ENCODE measurements at places on chromosomes 2 and 18.

- no peak for DNase-seq
Measured at GRCh38 chr2:38146907-38147307, 71.0 kb upstream of the CYP1B1 start.

GRCh38 chr2:19874726-19875125, 27.1 kb downstream of the TTC32 start:
- no peak for DNase-seq

GRCh38 chr2:524442-524841, 152.8 kb downstream of the TMEM18 start:
- no peak for DNase-seq

DNA sequence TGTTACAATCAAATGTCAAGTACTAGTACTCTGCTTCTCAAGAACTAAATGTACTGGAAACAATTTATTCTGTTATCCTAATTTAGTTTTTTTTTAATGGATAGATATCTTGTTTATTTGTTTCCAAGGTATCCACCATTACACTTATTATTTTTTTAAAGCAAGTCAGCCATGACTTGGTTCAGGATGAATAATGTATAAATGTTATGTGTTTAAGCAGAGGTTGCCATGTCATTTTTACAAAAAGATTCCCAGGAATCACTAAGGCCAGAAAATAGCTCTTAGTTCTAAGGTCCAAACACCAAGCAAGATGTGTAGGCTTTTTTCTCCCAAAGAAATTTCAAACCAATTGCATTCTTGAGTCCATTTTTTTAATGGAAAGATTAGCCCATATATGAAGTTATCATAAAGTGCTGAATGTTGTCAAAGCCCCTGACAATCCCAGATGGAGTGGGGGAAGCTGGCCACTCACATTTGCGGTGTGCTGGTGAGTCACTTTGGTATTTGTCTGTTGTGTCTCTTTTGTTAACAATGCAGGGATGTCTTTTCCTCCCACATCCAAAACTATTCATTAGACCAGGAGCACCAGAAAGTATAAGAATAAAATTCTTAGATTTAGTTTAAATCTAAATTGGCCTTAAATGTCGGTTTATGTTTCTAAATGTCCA, 158.9 kb downstream of the COL6A3 start:
- no peak for DNase-seq

GRCh38 chr18:4831127-4831526, 365.9 kb downstream of the AKAIN1 start:
- no peak for DNase-seq

DNA sequence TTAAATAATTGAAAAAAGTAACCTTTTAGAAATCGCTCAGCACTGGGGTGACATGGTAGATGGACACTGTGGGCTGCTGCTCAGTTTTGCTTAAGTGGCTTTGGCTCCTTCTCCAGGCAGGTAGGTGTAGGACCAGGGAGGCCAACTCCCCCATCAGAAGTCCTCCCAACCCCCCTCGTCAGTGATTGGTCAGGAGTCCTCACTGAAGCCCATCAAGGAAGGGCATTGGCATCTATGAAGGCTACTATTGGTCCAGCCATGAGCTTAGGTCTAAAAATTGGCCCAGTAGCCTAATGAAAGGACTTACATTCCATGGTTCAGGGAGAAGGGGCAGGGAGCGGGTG, 34.7 kb downstream of the ST3GAL5 start:
- no peak for DNase-seq

DNA sequence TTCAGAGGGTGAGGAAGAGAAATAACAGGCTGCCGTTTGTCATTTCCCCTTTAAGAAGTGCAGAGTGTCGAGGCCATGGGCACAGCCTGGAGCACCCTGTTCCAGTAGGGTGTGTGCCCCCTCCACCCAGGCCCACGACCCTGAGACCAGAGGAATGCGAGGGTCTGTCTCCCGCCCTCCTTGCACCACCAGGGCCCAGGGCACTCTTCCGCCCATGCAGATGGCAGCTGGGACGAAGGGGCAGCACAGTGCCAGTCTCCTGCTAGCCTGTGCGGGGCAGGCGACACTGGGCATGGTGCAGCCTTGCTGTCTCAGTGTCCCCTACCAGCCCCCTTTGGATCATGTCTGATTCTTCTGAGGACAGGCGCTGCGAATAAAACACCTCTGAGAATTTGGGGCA, 15.8 kb upstream of the PDIA6 start:
- no peak for DNase-seq

GRCh38 chr2:147792966-147793617, 51.7 kb upstream of the ACVR2A start:
- DNase-seq, result no peak

DNA sequence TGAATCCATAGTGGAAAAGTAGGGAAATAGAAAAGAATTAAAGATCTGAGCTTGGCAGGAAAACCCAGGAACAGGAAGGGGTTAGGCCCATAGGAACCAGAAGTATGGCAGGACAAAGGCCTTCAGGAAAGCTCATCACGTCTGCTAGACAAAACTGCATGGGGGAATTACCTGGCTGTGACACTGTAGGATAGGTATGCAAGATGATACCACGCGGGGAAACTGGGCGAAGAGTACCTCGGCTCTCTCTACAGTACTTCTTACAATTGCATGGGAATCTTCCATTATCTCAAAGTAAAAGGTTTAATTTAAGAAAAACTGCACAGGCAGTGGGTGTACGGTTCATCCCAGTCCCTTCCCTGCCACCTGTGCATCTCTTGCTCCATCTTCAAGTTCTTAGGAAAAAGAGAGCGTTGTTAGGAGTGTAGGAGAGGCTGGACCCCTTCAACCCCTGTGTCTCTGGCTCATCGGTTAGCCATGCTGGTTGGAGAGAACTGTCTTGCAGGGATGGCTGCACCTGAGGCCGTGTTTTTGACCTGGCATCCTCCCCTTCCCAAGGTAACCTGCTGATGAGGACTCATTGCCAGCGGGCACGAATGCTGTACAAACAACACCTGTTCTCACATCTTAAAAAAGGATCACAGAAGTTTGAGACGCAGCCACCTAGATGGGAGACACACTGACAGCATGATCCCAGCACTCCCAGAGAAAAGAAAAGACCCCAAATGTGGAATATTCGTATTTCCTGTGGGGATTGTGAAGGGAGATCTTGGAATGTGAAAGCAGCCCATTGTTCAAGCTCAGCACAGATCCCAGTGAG, 120.5 kb upstream of the COPS8 start:
- no peak for DNase-seq

GRCh38 chr2:206962966-206963365, 23.6 kb downstream of the CPO start:
- DNase-seq, result peak; percentile 4

DNA sequence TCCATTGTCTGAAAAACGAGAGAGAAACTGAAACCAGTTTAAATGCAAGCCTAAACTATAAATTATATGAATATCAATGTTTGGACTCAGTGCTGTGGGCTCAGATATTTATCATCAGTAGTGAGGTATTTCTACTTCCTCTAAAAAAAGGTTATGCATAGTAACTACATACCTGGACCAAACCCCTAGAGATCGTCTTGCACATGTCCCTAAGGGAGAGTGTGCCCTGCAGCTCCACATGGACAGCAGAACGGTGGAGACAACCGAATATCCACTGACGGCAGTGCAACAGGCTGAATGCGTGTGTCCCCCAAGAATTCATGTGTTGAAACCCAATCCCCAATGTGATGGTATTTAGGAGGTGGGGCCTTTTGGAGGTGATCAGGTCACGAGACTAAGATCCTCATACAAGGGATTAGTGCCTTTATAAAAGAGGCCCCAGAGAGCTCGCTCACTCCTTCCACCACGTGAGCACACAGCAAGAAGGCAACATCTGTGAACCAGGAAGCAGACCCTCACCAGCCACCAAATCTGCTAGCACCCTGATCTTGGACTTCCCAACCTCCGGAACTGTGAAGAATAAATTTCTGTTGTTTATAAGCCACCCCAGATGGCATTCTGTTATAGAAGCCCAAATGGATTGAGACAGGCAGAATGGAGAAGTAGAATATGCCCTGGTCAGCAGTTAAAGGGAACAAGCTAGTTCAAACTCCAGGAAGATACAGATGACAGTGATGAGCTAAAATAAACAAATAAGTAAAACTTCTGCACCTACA, 208.4 kb downstream of the ANAPC1 start:
- DNase-seq, result no peak

GRCh38 chr18:34773961-34774766, 64.1 kb downstream of the DTNA start:
- peak; percentile 74 for DNase-seq

- DNase-seq, result no peak
Measured at GRCh38 chr2:59790186-59791003, 763.1 kb downstream of the BCL11A start.

DNA sequence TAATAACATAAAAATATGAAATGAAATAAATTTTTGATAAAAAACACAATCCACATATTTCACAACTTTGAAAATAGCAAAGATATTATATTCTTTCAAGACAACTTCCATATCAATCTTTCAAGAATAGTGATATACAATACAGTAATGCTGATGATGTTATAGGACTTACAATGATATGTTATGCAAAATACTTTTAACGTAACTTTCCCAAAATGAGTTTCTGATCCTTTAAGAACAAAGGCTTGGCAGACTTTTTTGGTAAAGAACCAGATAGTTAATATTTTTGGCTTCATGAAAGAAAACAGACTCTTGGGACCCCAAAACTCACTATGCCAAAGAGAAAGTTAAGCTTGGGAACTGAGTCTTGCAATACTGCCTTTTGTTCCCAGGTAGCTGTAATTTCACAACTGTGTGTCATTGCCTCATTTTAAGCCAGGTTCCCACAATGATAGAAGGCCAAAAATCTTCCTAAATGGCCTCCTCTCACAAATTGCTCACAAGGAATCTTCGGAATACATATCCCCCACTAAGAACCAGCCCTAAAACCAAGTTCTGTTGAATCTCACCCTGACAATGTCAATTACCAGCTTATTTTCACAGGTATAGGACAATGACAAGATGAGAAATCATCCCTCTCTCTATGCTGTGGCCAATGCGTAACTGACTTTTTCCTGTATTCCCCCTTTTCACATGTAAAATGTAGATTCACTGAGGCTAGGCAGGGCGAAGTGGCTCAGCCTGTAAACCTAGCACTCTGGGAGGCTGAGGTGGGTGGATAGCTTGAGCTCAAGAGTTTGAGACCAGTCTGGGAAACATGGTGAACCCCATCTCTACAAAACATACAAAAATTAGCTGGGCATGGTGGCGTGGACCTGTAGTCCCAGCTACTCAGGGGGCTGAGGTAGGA, 54.8 kb upstream of the STRN start:
- DNase-seq, result no peak

DNA sequence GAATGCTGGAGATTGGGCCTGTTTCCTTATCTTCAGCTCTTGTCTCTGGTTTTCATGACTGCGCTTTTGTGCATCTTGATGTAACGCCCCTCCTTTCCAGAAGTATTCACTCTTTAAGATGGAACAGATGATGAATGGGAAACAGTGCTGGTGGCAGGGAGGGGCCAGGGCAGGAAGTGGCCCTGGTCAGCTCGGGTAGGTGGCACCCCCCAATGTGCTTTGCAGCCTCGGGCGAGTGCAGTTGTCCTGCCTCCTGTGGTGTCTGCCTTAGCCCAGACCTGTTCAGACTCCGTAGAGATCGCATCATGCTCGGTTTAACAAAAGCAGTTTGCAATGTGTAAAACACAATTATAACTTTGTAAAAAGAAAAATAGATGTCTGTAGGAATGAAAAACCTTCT, 17.0 kb upstream of the MGAT4A start:
- no peak for DNase-seq

DNA sequence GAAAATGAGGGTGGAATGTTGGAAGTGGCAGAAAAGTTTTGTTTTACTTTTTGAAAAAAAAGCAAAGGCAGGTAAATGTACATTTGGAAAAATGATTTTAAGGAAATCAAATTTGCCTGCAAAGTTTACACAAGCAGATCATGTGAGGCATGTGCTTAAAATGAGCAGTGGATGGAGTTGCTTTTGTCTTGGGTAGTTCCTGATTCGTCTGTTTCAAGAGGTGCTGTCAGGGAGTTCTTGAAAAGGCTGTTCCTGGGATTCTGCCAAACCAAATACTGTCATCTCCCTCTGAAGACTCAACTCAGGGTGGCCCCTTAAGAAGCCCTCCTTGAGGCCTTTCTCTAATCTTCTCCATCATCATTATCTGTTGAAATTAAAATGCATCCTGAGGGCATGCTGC, 59.0 kb downstream of the TACR1 start:
- DNase-seq, result no peak

DNA sequence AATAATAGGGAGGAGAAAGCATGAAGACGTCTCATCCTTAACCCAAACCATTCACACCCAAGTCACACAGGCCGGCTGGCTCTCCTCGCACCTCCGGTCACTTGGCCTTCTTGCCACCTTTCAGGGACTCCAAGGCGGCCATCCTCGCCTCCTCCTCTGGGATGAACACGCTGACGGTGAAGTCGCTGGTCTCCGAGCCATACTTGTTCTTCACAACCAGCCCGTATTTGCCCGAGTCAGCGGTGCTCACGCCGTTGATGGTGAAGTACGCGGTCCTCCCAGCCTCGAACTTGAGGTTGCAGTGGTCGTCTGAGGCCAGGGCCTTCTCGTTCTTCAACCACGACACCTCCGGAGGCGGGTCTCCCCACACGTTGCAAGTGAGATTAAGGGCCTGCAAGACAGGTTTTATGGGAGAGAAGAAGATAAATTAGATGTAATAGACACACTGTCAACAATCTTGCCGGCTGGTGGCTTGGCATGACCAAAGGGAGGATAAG, 54.3 kb upstream of the LPIN2 start:
- no peak for DNase-seq

GRCh38 chr2:73081181-73081671, 9.7 kb upstream of the SFXN5 start:
- DNase-seq, result no peak

DNA sequence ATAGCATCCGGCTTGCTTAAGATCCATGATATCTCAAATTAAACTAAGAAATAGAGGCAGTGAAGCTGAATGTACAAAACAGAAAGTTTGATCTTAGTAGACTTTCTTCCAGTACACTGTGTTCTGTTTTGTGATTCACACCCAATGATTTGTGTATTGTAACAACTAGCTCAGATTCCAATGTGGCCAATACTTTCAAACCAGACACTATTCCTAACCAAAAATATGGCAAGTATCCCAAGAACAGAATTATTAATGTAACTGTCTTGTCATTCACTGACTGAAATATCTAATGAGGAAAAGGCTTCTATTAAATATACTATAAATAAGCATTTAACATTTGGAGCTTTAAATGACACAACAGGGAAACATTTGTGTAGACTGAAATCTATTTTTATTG, 299.1 kb downstream of the NRXN1 start:
- no peak for DNase-seq

GRCh38 chr2:128406736-128407554, 88.3 kb upstream of the HS6ST1 start:
- DNase-seq, result no peak

DNA sequence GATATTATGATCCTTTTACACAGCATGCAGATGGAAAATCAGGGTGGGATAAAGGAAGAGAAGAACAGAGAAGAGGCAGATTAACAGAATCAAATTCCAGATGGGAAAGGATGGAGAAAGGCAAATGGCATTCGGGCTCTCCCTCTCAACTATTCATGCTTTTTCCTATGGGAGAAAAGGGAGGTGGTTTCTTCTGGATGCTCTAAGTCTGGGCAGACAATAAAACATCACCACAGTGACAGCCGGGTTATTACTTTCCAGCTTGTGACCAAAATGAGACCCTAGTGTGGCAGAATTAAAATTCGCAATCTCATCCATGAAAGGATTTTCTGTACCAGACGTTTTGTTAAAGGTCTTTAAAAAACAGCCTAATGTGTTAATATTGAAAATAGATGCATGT, 440.7 kb downstream of the RND3 start:
- DNase-seq, result no peak

GRCh38 chr2:152523091-152523490, 188.1 kb downstream of the FMNL2 start:
- DNase-seq, result no peak
